HFFc6 (cell line): ENCODE measurements at places on chromosomes 1 and 21. TPM values are rescaled to one million over a fixed set of nuclear protein-coding genes. Genes with fewer than 3 reads are reported as not detected.

DNA sequence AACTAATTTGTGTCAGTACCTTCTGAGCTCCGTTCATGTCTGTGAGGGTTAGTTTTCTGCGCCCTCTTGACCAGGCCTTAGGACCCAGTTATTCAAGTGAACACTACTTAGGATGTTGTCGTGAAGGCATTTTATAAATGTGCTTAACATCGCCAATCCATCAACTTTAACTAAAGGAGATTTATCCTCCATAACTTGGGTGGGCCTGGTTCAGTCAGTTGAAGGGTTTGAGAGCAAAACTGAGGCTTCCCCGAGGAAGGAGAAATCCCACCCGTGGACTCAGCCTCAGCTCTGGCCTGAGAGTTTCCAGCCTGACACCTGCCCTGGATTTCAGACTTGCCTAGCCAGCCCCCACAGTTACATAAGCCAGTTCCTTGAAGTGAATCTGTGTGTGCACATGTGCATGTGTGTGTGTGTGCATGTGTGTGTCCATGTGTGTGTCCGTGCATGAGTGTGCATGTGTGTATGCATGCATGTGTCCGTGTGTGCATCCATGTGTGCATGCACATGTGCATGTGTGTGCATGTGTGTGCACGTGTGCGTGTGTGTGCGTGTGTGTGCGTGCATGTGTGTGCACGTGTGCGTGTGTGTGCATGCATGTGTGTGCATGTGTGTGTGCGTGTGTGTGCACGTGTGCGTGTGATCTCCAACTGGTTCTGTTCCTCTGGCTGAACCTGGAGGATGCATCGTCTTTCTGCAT, 62.1 kb upstream of the PDE9A start:
- H3K4me3 ChIP-seq: no peak overlapping the region
- no peak for DNase-seq
- H3K4me1 ChIP-seq: no peaks in the 10 kb centered on the region
- 0 out of 2 replicates have a peak, but pooled peaks cover 4% of the 10 kb centered on the region for H3K36me3 ChIP-seq

DNA sequence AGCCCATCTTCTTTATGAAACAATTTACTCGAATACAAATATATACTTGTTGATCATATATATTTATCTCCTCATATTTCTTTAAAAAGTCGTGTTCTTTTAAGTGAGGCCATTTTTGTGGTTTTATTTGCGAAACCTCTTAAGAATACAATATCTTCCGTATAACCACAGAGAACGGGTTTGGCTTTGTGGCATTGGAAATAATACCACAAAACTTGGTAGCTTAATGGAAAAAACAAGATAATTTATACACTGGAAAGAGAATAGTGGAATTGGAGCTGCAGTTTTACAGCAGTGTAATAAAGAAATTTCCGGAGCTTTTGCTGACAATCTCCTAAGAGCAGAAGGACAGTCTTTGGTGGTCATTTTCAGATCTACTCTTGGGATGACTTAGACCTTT, 29.4 kb downstream of the PTGFR start:
- H3K4me3 ChIP-seq: no peak overlapping the region
- H3K36me3 ChIP-seq: no peaks in the 10 kb centered on the region; the same call in 1 of the 2 replicates
- no peak overlapping the region for H3K27ac ChIP-seq
- no peak for DNase-seq

GRCh38 chr1:99756598-99756997, 9.8 kb downstream of the FRRS1 start:
- no peaks in the 10 kb centered on the region for H3K4me1 ChIP-seq
- peak; percentile 17 for DNase-seq
- H3K27me3 ChIP-seq: peaks cover 1% of the 10 kb centered on the region
- H3K27ac ChIP-seq: no peak overlapping the region
- no peaks in the 10 kb centered on the region for H3K36me3 ChIP-seq

- DNase-seq: no peak
- no peaks in the 10 kb centered on the region for H3K27me3 ChIP-seq
- H3K4me3 ChIP-seq: no peak overlapping the region
- H3K27ac ChIP-seq: no peak overlapping the region; the same call in 1 of the 2 replicates
- H3K4me1 ChIP-seq: peaks cover 39% of the 10 kb centered on the region
Measured at GRCh38 chr1:172279939-172280636, 140.4 kb upstream of the C1orf105 start.

DNA sequence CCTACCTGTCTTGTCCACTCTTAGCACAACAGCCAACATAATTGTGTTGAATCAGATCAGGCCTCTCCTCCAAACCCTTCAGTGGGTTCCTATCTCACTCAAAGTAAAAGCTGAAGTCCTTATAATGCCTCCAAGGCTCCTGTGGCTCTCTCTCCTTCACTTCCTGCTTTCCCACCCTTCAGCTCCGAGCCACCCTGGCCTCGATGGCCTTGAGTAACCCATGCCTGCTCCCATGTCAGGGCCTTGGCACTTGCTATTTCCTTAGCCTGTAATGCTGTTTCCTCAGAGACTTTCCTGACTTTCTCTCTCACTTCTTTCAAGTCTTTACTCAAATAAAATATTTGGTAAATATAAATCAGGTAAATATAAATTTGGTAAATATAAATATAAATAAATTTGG, 8.1 kb upstream of the PLEKHM2 start:
- H3K27ac ChIP-seq: no peak overlapping the region
- H3K27me3 ChIP-seq: peaks cover 1% of the 10 kb centered on the region
- no peak for DNase-seq
- H3K4me1 ChIP-seq: peaks cover 27% of the 10 kb centered on the region
- H3K4me3 ChIP-seq: no peak overlapping the region

DNA sequence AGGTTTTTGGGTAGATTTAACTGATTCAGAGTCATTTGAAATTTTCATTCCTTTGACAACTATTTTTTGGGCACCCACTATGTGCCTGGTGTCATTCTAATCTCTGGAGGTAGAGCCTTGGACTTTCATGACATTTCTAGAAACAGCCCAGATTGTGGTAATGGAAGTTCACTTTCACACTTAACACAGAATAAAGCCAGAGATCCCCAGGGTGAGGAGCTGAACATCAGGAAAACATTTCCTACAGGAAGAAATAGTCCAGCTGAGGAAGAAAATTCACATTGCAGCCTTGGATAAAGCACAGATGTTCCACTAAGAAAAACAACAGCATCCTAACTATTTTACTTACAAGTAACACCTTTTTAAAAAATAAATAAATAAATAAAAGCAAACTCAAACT, 102.4 kb upstream of the KRTAP19-8 start:
- H3K27ac ChIP-seq: no peak overlapping the region
- H3K4me1 ChIP-seq: no peaks in the 10 kb centered on the region
- H3K36me3 ChIP-seq: no peaks in the 10 kb centered on the region
- no peak for DNase-seq
- no peaks in the 10 kb centered on the region for H3K27me3 ChIP-seq

DNA sequence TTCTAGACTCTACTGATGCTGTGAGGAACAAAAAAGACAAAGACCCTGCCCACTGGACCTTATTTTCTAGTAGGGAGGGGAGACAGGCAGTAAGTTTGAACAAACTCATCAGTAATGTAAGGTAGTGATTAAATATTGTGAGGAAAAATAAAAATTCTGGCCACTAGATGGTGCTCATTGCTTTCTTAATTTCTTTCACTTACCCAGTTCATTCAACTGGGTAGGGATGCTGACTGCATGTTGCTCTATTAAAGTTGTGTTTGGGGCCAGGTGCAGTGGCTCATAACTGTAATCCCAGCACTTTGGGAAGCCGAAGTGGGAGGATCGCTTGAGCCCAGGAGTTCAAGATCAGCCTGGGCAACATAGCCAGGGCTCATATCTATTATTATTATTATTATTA, 6.3 kb upstream of the KYAT3 start:
- H3K27ac ChIP-seq: no peak overlapping the region
- no peaks in the 10 kb centered on the region; the same call in 1 of the 2 replicates for H3K27me3 ChIP-seq
- no peak overlapping the region for H3K4me3 ChIP-seq
- peaks cover 3% of the 10 kb centered on the region; the same call in 1 of the 2 replicates for H3K36me3 ChIP-seq
- peaks cover 15% of the 10 kb centered on the region for H3K4me1 ChIP-seq

DNA sequence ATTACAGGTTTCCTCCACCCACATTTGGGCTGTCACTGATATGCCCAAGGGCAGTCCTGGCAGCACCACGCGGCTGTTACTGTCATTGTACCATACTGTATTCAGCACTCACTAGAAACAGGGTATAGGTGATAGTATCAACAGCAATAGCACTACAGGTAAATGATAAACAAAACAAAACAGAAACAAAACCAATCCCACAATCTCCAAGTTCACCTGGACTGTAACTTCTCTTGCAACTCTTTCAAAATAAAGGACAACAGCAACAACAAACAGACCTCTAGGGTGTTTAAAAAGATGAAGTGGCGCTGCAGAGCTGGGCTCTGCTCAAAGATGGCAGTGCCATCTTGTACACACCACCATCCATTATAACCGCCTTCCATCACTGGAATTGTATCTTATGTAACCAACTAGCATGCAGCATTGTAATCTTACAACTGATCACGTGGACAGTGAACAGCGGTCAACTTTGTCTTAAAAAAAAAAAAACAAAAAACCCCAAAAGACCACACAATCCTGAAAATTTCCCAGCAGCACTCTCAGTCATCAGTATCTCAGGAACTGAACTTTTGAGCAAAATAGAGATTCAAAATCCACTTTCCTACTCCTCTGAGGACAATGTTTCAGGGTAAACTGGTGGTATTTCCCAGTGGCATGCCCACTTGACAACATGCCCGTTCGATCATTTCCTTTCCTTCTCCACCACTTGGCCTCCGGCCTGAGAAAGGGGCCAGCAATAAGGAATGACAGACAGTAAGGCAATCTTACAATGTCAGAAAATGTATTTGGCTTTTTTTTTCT, 3.8 kb downstream of the IRF2BP2 start:
- peaks cover 50% of the 10 kb centered on the region for H3K36me3 ChIP-seq
- peak; percentile 50 for DNase-seq
- peaks cover 69% of the 10 kb centered on the region for H3K4me1 ChIP-seq
- H3K27me3 ChIP-seq: peaks cover 18% of the 10 kb centered on the region
- peak overlapping the region; percentile 97 for H3K4me3 ChIP-seq

DNA sequence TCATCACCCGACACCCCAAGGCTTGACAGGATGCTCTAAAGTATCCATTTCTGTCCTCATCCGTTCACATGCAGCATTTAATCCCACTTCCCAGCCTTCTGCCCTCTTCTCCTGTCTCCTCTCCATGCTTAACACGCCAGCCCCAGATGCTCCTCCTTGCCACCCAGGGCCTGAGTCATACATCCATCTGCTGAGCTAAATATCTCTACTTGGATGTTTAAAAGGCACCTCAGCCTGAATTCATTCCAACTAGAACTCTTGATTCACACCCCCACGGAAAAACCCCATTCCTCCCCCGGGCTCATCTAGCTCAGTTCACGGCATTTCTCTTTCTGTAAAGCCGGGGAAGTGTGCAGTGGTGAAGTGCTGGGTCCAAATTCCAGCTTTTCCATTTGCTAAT, 27.7 kb downstream of the TEX35 start:
- no peaks in the 10 kb centered on the region for H3K27me3 ChIP-seq
- peak overlapping the region; percentile 29 for H3K4me3 ChIP-seq
- peak; percentile 86 for DNase-seq
- peak overlapping the region; percentile 65 for H3K27ac ChIP-seq
- H3K36me3 ChIP-seq: peaks cover 16% of the 10 kb centered on the region

- peaks cover 6% of the 10 kb centered on the region for H3K36me3 ChIP-seq
- H3K4me1 ChIP-seq: no peaks in the 10 kb centered on the region
- no peak overlapping the region for H3K4me3 ChIP-seq
- DNase-seq: no peak
- no peak overlapping the region for H3K27ac ChIP-seq
- peaks cover 9% of the 10 kb centered on the region for H3K27me3 ChIP-seq
Measured at GRCh38 chr1:3054474-3054873, 14.5 kb upstream of the PRDM16 start.

- peaks cover 3% of the 10 kb centered on the region for H3K27me3 ChIP-seq
- no peaks in the 10 kb centered on the region for H3K36me3 ChIP-seq
- no peak for DNase-seq
- H3K4me3 ChIP-seq: no peak overlapping the region
- no peak overlapping the region; the same call in 1 of the 2 replicates for H3K27ac ChIP-seq
Measured at GRCh38 chr1:938711-939489, 15.2 kb downstream of the SAMD11 start.

- H3K4me3 ChIP-seq: no peak overlapping the region
- DNase-seq: no peak
- no peaks in the 10 kb centered on the region for H3K36me3 ChIP-seq
- peaks cover 2% of the 10 kb centered on the region; the same call in 1 of the 2 replicates for H3K27me3 ChIP-seq
- peaks cover 11% of the 10 kb centered on the region for H3K4me1 ChIP-seq
Measured at GRCh38 chr1:27879374-27880082, 7.2 kb downstream of the THEMIS2 start.

DNA sequence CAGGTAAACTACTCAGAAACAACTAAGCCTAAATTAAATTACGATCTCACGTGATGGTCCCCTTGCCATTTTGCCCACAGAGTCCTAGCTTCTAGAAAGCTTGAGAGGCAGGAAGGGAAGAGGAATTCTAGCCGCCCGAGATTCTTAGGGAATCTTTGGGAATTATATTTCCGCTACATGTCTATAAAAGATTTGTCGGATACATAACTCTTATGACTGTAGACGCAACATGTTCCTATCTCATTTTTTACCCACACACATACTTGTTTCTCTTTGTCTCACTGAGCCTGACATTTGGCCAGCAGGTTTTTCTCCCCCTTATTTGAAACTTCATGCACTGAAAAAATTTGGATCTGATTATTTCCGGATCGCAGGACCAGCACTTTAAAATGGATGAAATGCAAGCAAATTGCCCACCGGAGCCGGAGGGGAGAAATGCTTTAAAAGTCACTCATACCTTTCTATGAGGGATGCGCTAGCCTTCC, 5.5 kb downstream of the GLIS1 start:
- H3K4me3 ChIP-seq: peak overlapping the region; percentile 84
- H3K4me1 ChIP-seq: peaks cover 51% of the 10 kb centered on the region
- DNase-seq: peak; percentile 6
- peak overlapping the region; percentile 97 for H3K27ac ChIP-seq

DNA sequence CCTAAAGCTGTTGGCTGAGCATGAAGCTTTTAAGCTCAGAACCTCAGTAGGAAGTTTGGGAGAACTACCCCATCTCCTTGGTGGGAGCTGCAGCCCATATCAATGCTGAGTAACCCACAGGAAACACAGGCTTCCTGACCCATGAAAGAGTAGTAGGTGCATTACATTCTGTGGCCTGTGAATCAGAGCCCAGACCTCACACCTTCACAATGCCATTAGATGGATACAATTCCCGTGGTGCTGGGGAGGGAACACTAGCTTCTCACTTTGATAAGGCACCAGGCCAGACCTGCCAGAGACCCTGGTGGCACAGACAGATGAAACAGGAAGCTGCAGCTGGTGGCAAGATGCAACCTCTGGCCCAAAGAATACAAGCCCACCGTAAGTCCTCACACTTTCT, 308.8 kb downstream of the NPHP4 start:
- H3K36me3 ChIP-seq: no peaks in the 10 kb centered on the region
- H3K4me1 ChIP-seq: no peaks in the 10 kb centered on the region
- no peak overlapping the region for H3K27ac ChIP-seq
- DNase-seq: no peak
- no peaks in the 10 kb centered on the region; the same call in 1 of the 2 replicates for H3K27me3 ChIP-seq

Gene ADAMTS5
- total RNA-seq: 6.3 to 13.6 TPM (median 7.3 TPM) in 3 replicates

Gene PCBP3
- not detected in 3 replicates for total RNA-seq

Gene CD52
- total RNA-seq: not detected in 3 replicates

Gene B3GALT2
- total RNA-seq: 0.55 to 0.71 TPM (median 0.69 TPM) in 3 replicates

Gene SMIM1
- 1.1 to 1.3 TPM (median 1.2 TPM) in 3 replicates for total RNA-seq

Gene SYCP1
- total RNA-seq: not detected in 3 replicates

Gene CHRNB2
- total RNA-seq: 0.05 to 0.08 TPM in 2 of 3 replicates, not detected in the other

Gene LYSMD1
- 6.6 to 7.8 TPM (median 7.7 TPM) in 3 replicates for total RNA-seq

Gene NEK2
- total RNA-seq: 10.8 to 27.7 TPM (median 22.9 TPM) in 3 replicates
